Activated naive CD8-positive, alpha-beta T cell treated with anti-CD3 and anti-CD28 coated beads for 36 hours (primary cell): ENCODE measurements at places on chromosomes 4 and X. TPM values are rescaled to one million over a fixed set of nuclear protein-coding genes. Genes with fewer than 3 reads are reported as not detected.

DIPK2B gene
- not detected for total RNA-seq

SYTL5 gene
- not detected for total RNA-seq

NUDT10 gene
- 2.9 TPM for total RNA-seq

UGT2B10 gene
- total RNA-seq: not detected

CLCN3 gene
- 18.5 TPM for total RNA-seq

MAGEC2 gene
- total RNA-seq: not detected

AP1AR gene
- 22.4 TPM for total RNA-seq

AR gene
- total RNA-seq: not detected

VCX3B gene
- not detected for total RNA-seq

AMMECR1 gene
- 11.8 TPM for total RNA-seq

STS gene
- 1.2 TPM for total RNA-seq

BRCC3 gene
- 41.7 TPM for total RNA-seq

SOWAHB gene
- 0.12 TPM for total RNA-seq

TMPRSS11F gene
- not detected for total RNA-seq

ZNF630 gene
- 1.6 TPM for total RNA-seq

PF4V1 gene
- total RNA-seq: not detected

TLR2 gene
- 1.1 TPM for total RNA-seq

F8 gene
- 4.3 TPM for total RNA-seq

STPG2 gene
- not detected for total RNA-seq

UGT2B11 gene
- not detected for total RNA-seq

ERVMER34-1 gene
- 0.06 TPM for total RNA-seq

DMD gene
- 0.08 TPM for total RNA-seq

MAGED4B gene
- total RNA-seq: 1.7 TPM

GUCY1B1 gene
- total RNA-seq: 0.27 TPM

MAGEA10 gene
- not detected for total RNA-seq

RNF175 gene
- total RNA-seq: not detected

ODAM gene
- not detected for total RNA-seq

ZCCHC12 gene
- not detected for total RNA-seq

NXT2 gene
- total RNA-seq: 13.4 TPM

TRIM60 gene
- total RNA-seq: not detected

PAGE1 gene
- not detected for total RNA-seq
